Islet precursor cell (in vitro differentiated cells): ENCODE measurements at places on chromosomes 7 and 10.

- DNase-seq = no peak
Observed at GRCh38 chr10:17216901-17217395, 11.1 kb upstream of the VIM start.

DNA sequence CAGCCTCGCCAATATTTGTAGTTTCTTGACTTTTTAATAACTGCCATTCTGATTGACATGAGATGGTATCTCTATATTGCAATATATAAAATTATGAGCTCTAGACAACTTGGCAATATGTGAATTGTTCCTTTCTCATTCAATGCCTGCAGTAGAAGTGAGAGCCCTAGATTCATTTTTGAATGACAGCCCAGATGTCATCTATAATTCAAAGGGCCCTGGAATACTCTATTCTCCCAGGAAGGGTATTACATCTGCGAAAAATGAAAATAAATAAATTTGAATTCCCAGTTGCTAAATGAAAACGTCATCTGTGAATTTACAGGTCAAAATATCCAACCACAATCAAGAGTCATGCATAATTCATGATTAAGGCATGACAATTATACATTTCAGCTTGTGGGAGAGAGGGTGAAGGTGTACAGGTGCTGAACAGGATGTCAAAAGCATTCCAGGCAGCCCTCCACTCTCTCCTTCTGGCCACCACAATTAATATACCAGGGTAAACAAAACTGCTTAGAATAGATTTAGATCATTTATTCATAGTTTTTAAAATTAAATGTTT lies 1147.3 kb downstream of the XPNPEP1 start:
- no peak for DNase-seq

GRCh38 chr10:52351914-52352330 lies 37.8 kb downstream of the DKK1 start:
- DNase-seq = no peak

DNA sequence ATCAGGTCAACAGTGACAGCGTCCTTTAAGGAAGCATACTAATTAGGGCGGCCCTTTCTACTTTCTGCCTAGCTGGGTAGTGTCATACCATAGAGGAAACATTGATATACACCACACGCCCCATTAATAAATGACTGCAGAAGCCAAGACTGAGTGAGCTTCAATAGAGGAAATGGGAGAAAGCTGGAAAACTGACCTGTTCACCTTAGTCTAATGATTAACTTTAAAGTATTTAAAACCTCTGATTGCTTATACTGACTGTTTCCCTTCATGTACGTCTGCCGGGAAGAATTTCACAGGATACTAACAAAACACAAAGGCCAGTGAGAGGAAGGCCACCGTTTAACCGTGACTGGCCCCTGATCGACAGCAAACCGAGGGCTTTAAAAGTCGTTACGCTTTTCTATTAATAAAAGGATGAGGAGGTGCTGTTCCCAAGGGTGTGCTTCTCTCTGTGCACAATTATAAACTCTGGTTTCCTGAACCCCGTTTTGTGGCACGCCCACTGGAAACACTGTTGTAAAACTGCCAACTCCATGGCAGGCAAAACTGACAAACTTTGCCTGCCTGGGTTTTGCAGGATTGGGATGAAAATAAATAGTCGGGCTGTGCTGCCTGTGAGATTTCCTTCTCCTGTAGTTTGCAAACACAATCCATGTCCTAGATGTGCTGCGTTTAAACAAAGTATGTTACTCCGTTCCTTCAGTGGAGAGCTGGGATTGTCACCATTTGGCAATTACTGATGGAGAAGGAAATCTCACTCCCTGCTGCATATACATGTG lies 137.6 kb downstream of the NRP1 start:
- no peak for DNase-seq

- DNase-seq = peak; percentile 51
Observed at GRCh38 chr10:86657396-86658011, 3.2 kb downstream of the OPN4 start.

- no peak for DNase-seq
Observed at GRCh38 chr10:103933557-103934121, 15.7 kb upstream of the STN1 start.

DNA sequence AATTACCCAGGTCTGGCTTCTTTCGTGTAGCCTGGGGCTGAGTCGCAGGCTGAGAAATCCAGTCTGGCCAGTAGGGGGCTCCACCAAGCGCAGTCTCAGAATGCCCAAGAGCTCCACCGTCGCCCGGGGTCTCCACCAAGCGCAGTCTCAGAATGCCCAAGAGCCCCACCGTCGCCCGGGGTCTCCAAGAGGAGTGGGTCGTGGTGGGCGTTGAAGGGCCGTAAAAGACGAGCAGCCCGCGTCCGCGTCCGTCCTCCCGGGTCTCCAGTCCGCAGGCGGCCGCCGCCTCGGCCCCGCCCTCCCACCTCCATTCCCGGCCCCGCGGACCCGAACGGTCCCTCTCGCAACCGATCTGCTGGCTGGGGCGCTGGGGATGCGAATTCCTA lies 892 bp upstream of the ZYX start:
- peak; percentile 94 for DNase-seq

DNA sequence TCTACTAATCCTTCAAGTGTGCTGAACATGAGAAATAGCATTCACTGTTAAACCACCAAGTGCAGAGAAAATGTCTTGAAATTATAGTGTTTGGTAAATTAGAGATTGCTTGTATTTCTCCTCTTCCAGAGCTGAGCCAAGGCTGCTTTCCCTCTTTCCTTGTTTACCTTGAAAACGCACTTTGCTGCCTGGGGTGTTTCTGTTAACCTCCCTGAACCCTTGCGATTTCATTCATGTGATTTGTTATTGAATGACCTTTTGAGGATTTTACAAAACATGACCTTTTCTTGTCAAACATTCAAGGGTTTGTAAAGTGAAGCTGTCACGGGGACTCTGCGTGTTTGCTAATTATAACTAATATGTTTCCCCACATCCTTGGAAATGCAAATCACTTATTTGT lies 169.4 kb downstream of the LRMDA start:
- DNase-seq = no peak

- no peak for DNase-seq
Observed at GRCh38 chr7:147516391-147516790, 1074.2 kb upstream of the C7orf33 start.

GRCh38 chr10:52568309-52568708 lies 204.3 kb downstream of the MBL2 start:
- DNase-seq = no peak

- DNase-seq = no peak
Observed at GRCh38 chr10:29713450-29713849, 78.7 kb upstream of the SVIL start.

GRCh38 chr10:61983255-61983654 lies 81.8 kb downstream of the ARID5B start:
- DNase-seq = no peak

DNA sequence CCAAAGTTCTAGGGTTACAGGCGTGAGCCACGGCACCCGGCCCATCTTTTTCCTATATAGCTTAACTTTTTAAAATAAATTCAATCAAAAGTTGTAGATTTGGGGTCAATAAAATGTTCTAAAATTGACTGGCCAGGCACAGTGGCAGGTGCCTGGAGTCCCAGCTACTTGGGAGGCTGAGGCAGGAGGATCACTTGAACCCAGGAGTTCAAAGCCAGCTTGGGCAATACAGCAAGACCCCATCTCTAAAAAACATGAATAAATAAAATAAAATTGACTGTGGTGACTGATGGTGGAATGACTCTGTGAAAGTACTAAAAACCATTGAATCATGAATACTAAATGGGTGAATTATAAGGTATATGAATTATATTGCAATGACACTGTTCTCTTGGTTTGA lies 20.8 kb downstream of the P4HA1 start:
- DNase-seq = no peak

DNA sequence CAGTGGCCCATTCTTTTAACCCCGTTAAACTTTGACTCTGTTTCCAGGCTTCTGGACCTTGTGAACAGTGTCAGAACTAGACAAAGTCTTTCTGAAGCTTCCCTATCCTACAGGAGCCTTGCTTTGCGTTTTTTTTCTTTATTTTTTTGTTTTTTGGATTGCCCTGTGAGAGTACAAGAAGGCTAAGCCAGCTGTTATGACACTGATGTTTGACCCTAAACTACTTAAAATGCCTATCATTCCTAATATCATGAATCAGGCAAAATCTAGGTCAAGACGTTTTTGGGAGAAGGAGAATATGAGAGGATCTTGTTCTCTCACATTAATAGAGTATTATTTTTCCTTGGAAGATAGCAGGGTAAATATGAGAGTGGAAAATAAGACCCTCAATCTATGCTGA lies 79.8 kb downstream of the EPDR1 start:
- DNase-seq = no peak

DNA sequence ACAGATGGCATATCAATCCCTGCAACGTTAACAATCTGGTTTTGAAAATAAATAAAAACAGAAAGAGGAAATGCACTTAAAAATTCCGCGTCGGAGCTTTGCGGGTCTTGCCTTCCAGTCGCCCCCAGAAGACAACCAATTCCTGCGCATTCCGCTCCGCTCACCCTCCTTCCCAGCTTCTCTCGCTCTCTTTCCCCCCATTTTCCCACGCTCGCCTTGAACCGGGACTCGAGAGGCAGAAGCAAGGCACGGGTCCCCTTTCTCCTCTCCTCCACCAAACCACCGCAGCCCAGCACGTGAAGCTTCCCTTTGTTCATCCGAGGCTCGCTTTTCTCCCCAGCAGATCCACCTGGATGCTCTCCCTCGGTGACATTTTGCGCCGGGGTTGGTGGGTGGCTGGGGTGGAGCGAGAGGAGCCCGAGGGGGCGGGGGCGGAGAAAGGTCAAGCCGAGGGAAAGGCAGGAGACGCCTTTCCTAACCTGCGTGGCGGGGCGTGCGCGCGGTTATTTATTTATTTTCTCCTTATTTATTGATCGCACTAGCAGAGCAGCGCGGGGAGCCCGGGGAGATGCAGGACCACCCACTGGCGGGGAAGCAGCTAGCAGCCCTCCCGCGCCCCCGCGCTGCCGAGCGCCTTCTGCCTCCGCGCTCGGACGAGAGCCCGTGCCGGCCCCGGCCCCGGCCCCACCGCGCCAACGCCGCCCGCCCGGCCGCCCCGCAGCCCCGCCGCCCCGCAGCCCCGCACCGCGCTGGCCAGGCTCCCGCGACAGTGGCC lies at the start of gene KCND2:
KCND2 (plus strand) TSS at position 475 of the 775 bp plus-strand sequence.
- peak; percentile 57 for DNase-seq

GRCh38 chr7:6497994-6498393 lies 50.2 kb upstream of the DAGLB start:
- no peak for DNase-seq

DNA sequence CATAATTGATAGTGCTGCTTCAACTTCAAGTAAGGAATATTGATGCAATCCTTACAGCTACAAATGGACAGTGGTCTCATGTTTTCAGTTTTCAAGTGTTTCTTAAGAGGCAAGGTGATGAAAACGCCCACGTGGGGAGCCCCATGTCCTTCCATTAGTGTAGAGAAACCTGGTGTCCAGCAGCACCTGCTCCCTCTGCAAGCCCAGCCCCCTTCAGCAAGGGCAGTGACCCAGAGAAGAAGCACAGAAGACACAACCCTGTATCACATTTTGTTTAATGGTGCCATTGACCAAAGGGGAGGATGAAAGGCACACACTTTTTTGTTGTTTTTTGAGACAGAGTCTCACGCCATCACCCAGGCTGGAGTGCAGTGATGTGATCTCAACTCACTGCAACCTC lies 143.7 kb downstream of the EGFR start:
- no peak for DNase-seq

- DNase-seq = no peak
Observed at GRCh38 chr7:124072603-124073309, 39.9 kb upstream of the TMEM229A start.

- no peak for DNase-seq
Observed at GRCh38 chr10:82420001-82420400, 545.0 kb downstream of the NRG3 start.

GRCh38 chr10:115091161-115091560 lies 2.0 kb upstream of the ATRNL1 start:
- DNase-seq = no peak

DNA sequence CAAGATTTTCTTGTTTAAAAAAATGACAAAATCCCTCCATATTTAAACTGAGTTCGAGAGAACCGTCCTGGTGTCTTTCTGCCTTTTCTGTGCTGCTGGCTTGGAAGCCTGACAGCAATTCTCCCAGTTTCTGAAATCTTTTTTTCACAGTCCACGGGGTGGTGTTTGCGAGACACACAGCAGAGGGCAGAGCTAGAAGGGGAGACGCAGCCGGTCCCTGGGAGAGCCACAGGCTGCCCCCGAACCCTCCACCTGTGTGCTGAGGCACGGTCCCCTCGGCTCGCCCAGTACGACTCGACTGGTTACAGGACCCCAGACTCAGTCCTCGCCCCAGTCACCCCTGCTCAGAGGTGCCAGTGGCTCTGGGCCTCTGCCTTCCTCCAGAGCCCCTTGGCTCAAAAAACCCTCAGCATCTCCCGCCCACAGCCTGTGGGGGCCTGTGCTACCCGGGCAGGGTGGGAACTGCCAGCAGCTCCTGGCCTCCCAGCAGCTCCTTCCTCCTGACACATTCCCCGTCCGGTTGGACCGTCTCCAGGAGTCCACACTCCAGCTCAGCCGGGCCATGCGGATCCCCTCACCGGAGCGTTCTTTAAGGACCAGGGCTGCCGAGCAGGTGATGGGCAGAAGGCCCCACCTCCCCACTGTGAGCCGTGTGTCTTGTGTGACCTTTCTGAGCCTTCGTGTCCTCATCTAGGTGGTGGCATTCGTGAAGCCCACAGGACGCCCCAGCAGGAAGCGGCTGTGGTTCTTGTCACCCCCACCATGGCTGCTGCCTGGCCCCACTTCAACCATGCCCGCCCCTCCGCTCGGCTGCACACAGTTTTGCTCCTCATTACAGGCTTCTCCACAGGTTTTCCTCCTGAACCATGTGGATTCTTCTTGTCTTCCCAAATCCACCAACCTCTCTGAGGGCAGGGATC lies 52.3 kb upstream of the EN2 start:
- peak; percentile 64 for DNase-seq

- DNase-seq = no peak
Observed at GRCh38 chr10:111093741-111094380, 17.0 kb downstream of the ADRA2A start.

- peak; percentile 51 for DNase-seq
Observed at GRCh38 chr10:11440250-11441150, 170.9 kb downstream of the USP6NL start.

DNA sequence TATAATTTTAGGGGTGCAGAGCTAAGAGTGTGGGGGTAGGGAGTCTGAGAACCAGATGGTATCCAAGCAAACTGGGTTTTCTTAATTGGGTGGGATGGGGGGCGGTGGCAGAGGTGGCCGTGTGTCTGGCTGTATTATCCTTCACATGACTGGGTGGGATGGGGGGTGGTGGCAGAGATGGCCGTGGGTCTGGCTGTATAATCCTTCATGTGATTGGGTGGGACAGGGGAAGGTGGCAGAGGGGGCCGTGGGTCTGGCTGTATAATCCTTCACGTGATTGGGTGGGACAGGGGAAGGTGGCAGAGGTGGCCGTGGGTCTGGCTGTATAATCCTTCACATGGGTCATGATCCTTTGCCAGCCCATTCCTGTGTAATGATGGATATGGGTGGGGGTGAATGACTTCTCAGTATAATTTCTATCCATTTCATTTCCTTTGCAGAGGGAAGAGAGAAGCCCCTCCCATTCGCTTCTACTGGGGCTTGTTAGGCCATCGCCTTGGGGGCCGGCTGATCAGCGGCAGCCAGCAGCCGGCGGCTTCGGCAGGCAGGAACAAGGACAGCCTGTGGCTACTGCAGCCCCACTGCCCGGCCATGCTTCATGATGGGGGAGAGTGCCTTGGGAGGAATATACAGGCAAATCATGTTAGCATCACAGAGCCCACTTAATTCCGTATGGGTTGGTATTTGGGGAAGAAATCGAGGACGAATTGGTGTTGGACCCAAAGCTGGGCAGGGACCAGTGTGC lies 179.6 kb upstream of the MKI67 start:
- peak; percentile 43 for DNase-seq
